Trophoblast cell (in vitro differentiated cells and primary cell): ENCODE measurements at places on chromosomes 6 and 20.

GRCh38 chr6:104688283-104688969, 171.3 kb downstream of the HACE1 start:
- H3K4me3 ChIP-seq, result no peak overlapping the region
- H3K4me1 ChIP-seq, result peaks cover 14% of the 10 kb centered on the region
- H3K36me3 ChIP-seq, result no peaks in the 10 kb centered on the region
- H3K27ac ChIP-seq, result no peak overlapping the region

- no peaks in the 10 kb centered on the region for H3K4me1 ChIP-seq
- no peak overlapping the region for H3K27ac ChIP-seq
- peaks cover 65% of the 10 kb centered on the region for H3K27me3 ChIP-seq
- peaks cover 2% of the 10 kb centered on the region for H3K36me3 ChIP-seq
- H3K4me3 ChIP-seq, result no peak overlapping the region
These were observed 25.0 kb downstream of the ULBP1 start for GRCh38 chr6:149988550-149989346.

GRCh38 chr20:21111416-21111815, 5.3 kb upstream of the LINC00237 start:
- no peaks in the 10 kb centered on the region for H3K36me3 ChIP-seq
- no peak overlapping the region for H3K27ac ChIP-seq
- H3K4me1 ChIP-seq, result no peaks in the 10 kb centered on the region
- H3K4me3 ChIP-seq, result no peak overlapping the region
- H3K27me3 ChIP-seq, result peaks cover 5% of the 10 kb centered on the region
- DNase-seq, result no peak

- DNase-seq, result no peak
- no peaks in the 10 kb centered on the region for H3K27me3 ChIP-seq
- no peaks in the 10 kb centered on the region for H3K36me3 ChIP-seq
These were observed 45.0 kb upstream of the ZBTB24 start for GRCh38 chr6:109527989-109528388.

- H3K36me3 ChIP-seq, result no peaks in the 10 kb centered on the region
- no peaks in the 10 kb centered on the region for H3K4me1 ChIP-seq
- H3K4me3 ChIP-seq, result no peak overlapping the region
- H3K27me3 ChIP-seq, result no peaks in the 10 kb centered on the region
- no peak overlapping the region for H3K27ac ChIP-seq
These were observed 99.0 kb upstream of the ZFP64 start for GRCh38 chr20:52290569-52290968.
